ENCODE measurements at places on chromosomes 13 and 19.

GRCh38 chr19:6069268-6069791 is 41.0 kb downstream of the RFX2 start:
- peaks cover 11% of the 10 kb centered on the region for H3K4me1 ChIP-seq
- DNase-seq: no peak
- no peaks in the 10 kb centered on the region for H3K36me3 ChIP-seq
- H3K4me3 ChIP-seq: no peak overlapping the region
- no peaks in the 10 kb centered on the region for H3K27me3 ChIP-seq

- H3K4me1 ChIP-seq: no peaks in the 10 kb centered on the region
- peaks cover 8% of the 10 kb centered on the region for H3K36me3 ChIP-seq
- no peak overlapping the region for H3K27ac ChIP-seq
Observed at GRCh38 chr19:7126132-7126531, 56.6 kb downstream of the ZNF557 start.

DNA sequence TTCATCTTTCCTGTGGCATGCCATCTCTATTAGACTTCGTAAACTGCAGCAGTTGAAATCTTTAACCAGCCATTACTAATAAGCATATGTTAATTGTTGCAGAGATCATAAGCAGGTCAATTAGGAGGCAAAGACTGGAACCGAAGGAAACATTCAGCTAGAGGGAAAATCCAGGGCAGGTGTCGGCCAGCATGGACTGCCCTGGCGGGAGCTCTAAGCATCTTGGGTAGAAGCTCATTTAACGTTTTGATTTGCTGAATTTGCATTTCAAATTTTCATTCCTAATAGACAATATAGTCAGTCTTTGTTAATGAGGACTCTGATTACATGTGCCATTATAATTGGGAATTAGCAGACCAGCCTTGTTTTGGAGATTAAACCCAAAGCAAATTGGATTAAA is 238.6 kb downstream of the POU4F1 start:
- no peak overlapping the region for H3K27ac ChIP-seq
- H3K4me3 ChIP-seq: no peak overlapping the region
- no peaks in the 10 kb centered on the region for H3K36me3 ChIP-seq
- DNase-seq: no peak

DNA sequence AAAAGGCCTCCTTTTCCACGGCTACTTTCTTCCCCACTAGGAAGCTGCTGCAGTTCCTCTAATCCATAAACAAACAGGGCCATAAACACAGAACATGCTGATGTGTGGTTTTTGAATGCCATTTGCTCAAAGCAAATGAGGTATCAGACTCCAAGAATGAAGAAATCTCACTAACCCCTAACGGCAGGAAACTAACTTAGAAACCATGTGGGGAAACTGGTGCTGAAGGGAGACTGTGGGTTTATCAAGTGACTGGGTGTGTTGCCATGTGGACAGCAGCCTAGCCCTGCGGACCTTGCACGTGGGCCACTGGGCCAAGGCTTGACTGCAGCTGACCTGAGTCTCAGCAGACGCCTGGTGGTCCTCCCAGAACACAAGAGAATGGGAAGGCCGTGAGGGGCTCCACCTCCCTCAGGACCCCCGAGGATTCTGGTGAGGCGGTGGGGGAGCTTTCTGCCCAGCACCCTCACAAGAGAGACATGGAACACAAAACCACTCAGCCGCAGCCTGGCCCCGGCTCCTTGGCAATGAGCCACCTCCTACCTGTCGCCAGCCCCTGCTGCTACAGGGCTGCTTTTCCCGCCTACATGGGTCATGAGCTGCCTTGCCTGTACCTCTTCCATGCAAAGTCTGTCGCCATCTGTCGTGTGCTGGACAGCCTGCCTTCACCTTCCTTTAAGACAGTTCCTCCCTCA is 10.6 kb downstream of the SLC15A1 start:
- no peak for DNase-seq
- H3K4me1 ChIP-seq: no peaks in the 10 kb centered on the region
- no peak overlapping the region for H3K4me3 ChIP-seq
- no peaks in the 10 kb centered on the region for H3K36me3 ChIP-seq
- H3K27me3 ChIP-seq: no peaks in the 10 kb centered on the region
- no peak overlapping the region for H3K27ac ChIP-seq

DNA sequence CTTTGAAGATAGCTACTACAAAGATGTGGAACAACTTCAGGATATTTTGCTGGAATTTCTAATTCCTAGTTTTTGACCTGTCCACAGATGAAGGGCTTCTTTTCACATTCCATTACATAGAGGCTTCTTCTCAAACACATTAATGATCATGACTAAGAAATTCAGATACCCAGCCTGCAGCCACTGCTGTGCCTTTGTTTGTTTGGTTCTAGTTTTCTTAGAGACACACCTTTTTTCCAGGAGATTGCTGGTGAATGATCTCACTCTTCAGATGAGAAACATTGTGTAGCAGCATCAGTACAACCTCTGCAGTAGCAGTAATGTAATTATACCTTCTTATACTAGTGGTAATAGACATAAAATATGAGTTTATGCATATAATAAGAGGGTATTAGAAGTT is 5.0 kb downstream of the TDRD3 start:
- H3K27me3 ChIP-seq: no peaks in the 10 kb centered on the region
- no peaks in the 10 kb centered on the region for H3K36me3 ChIP-seq
- H3K4me1 ChIP-seq: peaks cover 3% of the 10 kb centered on the region
- H3K4me3 ChIP-seq: no peak overlapping the region

GRCh38 chr13:90867336-90867683 is 480.2 kb upstream of the MIR17HG start:
- no peaks in the 10 kb centered on the region for H3K36me3 ChIP-seq
- H3K4me3 ChIP-seq: no peak overlapping the region
- no peak overlapping the region for H3K27ac ChIP-seq
- no peaks in the 10 kb centered on the region for H3K4me1 ChIP-seq
- DNase-seq: peak; percentile 76

- no peak for DNase-seq
- no peaks in the 10 kb centered on the region for H3K27me3 ChIP-seq
- no peaks in the 10 kb centered on the region for H3K36me3 ChIP-seq
- H3K4me3 ChIP-seq: no peak overlapping the region
- H3K27ac ChIP-seq: no peak overlapping the region
- H3K4me1 ChIP-seq: no peaks in the 10 kb centered on the region
Observed at GRCh38 chr19:4541114-4541805, 1.4 kb upstream of the LRG1 start.

- no peaks in the 10 kb centered on the region for H3K27me3 ChIP-seq
- H3K36me3 ChIP-seq: no peaks in the 10 kb centered on the region
- H3K27ac ChIP-seq: no peak overlapping the region
- H3K4me1 ChIP-seq: no peaks in the 10 kb centered on the region
Observed at GRCh38 chr19:58355215-58355796, 2.0 kb upstream of the A1BG start.

DNA sequence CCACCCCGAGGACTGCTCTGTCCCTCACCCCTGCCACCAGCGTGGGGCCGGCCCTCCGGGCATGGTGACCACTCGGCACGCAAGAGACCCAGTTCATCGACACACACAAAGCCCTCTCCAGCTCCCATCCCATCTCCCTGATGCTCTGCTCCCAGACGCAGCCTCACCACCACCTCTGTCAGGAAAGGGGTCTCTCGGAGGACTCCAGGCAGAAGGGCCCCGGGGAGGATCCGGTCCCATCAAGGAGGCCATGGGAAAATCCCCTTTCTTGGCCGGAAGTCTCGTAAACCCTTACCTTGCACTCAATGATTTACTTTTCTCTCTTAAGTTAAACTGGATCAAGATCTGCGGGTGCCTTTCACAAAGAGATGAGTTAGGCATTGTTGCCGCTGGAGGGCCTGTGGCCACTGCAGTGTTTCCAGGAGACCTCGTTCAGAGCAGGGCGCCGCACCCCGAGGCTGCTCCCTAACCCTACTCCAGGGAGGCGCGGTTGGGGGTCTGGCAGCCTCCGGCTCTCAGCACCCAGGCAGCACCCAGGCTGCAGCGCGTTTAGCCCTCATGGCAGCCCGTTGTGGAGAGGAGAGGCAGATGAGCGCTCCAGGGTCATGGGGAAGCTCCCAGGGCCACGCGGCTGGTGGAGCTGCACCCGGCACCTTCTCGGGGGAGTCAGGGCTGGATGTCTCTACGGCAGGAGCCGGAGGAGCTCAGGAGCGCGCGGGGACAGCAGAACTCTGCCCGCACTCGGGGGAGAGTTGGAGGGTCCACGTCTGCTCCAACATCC is 31.0 kb downstream of the C2CD4C start:
- no peaks in the 10 kb centered on the region for H3K27me3 ChIP-seq
- no peak overlapping the region for H3K4me3 ChIP-seq
- H3K36me3 ChIP-seq: no peaks in the 10 kb centered on the region
- DNase-seq: peak; percentile 30

Measured in aorta (tissue), 5 donors.